Activated CD8-positive, alpha-beta memory T cell treated with anti-CD3 and anti-CD28 coated beads, Interleukin-2, amount 10 ng/mL, durations not matched to agents 7 days and 5 days (primary cell): ENCODE measurements at places on chromosomes 4 and X. TPM values are rescaled to one million over a fixed set of nuclear protein-coding genes. Genes with fewer than 3 reads are reported as not detected.

CXCL11 gene
- total RNA-seq: 0.40 TPM

PDZD4 gene
- total RNA-seq: 0.07 TPM

YIPF6 gene
- 16.6 TPM for total RNA-seq

XG gene
- not detected for total RNA-seq

DNA sequence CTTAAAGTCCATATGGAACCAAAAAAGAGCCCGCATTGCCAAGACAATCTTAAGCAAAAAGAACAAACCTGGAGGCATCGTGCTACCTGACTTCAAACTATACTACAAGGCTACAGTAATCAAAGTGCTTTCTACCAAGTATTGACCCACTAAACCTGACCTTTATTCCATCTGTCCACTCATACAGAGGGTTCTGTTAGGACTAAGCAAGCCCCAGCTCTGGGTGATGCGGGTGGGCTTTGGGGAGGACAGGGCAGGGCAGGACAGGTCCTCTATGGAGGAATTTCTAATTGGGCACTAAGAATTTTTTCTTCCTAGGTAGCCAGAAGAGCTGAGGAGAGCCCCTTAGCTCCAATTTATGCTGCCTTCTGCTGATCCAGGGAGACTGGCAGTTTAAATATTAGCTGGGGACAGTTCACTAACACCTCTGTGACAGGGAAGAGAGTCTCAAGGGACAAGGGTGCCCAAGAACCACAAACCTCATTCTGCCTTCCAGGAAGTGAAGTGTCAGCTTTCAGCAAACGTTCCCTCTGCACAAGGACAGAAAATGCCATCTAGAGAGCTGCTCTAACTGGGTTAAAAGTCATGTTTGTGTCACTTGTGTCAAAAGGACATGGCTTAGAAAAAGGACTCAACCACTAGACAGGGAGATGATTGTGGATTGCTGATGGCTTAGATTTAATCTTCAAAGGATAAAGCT is 143.2 kb downstream of the KIT start:
- H3K36me3 ChIP-seq: no peaks in the 10 kb centered on the region
- DNase-seq: no peak
- H3K4me1 ChIP-seq: no peaks in the 10 kb centered on the region
- no peak overlapping the region for H3K4me3 ChIP-seq
- H3K27ac ChIP-seq: no peak overlapping the region

GRCh38 chr4:187826725-187827124 is 168.8 kb upstream of the ZFP42 start:
- no peaks in the 10 kb centered on the region for H3K4me1 ChIP-seq
- DNase-seq: no peak
- H3K36me3 ChIP-seq: no peaks in the 10 kb centered on the region
- H3K27me3 ChIP-seq: no peaks in the 10 kb centered on the region
- no peak overlapping the region for H3K4me3 ChIP-seq

- DNase-seq: no peak
- H3K4me3 ChIP-seq: no peak overlapping the region
- H3K4me1 ChIP-seq: no peaks in the 10 kb centered on the region
Observed at GRCh38 chr4:165945991-165946390, 73.0 kb downstream of the TLL1 start.

GRCh38 chr4:68182382-68182820 is 52.7 kb upstream of the TMPRSS11F start:
- no peaks in the 10 kb centered on the region for H3K4me1 ChIP-seq
- H3K27me3 ChIP-seq: peaks cover 6% of the 10 kb centered on the region
- no peak overlapping the region for H3K4me3 ChIP-seq
- no peaks in the 10 kb centered on the region for H3K36me3 ChIP-seq
- H3K27ac ChIP-seq: no peak overlapping the region
